Left forelimb (tissue), 1 donor: ENCODE measurements at places on chromosomes 6 and 20.

DNA sequence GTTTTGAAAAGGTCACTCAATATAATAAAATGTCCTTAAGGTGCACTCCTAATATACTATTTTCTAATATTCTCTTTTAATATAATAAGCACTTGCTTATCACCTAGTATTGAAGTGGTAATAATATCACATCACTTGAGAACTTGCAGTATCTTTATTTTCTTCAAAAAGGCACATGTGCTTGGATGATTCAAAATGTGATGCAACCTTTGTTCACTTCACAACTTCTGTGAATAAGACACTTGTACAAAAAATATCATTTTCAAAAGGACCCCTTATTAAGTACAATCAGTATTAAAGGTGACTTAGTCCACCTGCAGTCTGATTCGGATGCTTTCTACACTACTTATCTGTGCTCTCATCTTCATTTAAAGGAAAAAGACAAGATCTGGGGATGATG lies 3.4 kb downstream of the PRELID3B start:
- DNase-seq: no peak

- DNase-seq: no peak
Observed at GRCh38 chr6:148653138-148653776, 93.6 kb upstream of the UST start.

GRCh38 chr6:56761651-56762050 lies 119.0 kb upstream of the DST start:
- no peak for DNase-seq

DNA sequence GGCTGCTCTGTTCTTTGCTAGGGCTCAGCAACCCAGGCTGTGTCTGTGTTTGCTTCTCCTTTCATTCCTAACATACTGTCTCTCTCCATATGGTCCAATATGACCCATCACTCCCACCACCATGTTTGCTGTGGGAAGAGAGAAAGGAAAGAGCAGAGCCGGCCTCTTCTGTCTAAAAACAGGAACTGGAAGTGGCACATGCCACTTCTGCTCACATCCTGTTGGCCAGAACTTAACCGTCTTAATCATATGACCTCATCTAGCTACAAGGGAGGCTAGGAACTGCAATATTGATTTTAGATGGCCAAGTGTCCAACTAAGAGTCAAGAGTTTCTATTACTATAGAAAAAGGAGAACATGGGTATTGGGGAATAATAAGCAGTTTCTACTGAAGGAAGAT lies 212.5 kb upstream of the CHD6 start:
- no peak for DNase-seq

GRCh38 chr20:44714701-44715498 lies at the start of gene CCN5:
CCN5 (plus strand) TSS chr20:44715369; CDS start chr20:44715391, 22 bp downstream.
- DNase-seq: peak; percentile 86

- DNase-seq: no peak
Observed at GRCh38 chr20:58447511-58448391, 58.7 kb downstream of the VAPB start.

DNA sequence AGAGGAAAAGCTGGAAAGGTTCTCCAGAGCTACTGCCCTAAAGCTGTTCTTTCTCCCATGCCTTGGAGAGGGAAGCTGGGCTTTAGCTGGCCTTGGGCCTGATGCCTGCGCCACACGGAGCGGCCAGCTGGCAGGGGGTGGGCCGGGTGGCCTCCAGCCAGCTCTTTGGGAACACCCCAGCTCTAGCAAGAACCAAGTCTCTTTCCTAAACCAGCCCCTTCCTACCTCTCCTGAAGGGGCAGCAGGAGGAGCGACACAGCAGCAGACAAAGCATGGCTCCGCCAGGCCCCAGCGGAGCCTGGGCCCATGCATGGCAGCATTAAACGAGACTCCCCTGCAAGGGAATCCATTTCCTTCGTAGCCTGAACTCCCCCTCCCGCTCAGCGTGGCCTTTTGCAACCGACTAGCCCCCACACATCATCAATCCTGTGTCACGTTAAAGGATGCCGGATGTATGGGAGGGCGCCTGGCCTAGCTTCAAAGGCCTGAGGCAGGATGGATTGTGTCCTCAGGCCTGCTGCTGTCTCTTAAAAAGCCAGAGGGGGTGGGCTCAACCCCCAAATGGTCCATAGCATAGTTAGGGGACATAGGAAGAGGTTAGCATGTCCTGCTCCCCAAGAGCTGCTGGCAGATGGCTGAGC lies 14.0 kb downstream of the MRPS18A start:
- DNase-seq: no peak

DNA sequence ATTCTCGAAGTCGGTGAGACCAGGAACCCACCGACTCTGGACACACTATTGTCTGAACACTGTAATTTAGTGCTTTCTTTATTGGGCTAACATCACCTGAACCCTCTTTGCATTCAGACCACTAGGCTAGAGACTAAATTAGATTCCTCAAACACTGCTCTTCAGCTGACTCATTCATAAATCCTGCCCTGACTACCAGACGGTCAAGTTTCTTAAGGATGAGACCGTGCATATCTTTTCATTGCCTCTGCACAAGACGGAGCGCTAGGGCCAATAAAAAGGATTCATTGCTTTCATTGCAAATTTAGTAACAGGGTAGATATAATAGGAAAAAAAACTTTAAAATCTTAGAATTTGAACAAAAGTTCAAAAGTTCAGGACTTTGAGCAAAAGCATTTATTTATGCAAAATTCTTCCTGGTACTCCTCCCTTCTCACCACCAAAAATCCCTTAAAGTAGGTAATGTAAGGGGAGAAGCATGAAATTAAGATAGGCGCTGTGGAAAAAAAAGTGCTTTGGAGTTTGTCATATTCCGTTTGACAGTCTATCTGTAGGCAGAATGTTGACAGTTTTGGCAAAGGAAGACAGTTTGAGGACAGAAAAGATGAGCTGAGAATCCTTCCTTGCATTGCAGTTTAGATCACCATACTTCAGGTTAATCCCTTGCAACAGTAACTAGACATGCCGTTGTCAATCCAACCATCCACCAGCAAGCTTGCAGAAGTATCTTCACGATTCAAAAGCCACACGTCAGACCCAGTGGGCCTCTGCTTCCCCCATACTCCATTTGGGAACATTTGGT lies 328.6 kb upstream of the JARID2 start:
- no peak for DNase-seq

- no peak for DNase-seq
Observed at GRCh38 chr6:105780146-105780860, 305.8 kb upstream of the PRDM1 start.

- no peak for DNase-seq
Observed at GRCh38 chr6:28053584-28053983, 26.8 kb upstream of the ZNF165 start.

DNA sequence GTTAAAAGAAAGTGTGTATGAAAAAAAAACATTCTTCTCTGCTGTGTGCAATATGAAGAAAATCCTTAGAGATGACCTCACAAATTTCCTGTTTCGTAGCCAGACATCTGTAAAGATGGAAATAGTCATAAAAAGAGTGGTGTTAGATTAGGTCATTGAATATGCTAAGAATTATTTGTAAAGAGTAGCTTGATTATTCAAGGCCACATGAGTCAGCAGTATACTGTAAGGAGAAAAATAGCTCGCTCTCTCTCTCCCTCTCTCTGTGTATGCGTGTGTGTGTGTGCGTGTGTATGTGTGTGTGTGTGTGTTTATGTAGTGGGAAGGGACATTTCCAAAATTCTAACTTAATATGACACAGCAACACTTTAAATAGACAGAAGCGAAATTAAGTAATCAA lies 78.8 kb downstream of the PTCHD4 start:
- DNase-seq: no peak

GRCh38 chr6:105484238-105485161 lies 81.6 kb upstream of the PREP start:
- no peak for DNase-seq

- no peak for DNase-seq
Observed at GRCh38 chr20:59743767-59744485, 139.6 kb downstream of the PHACTR3 start.

- DNase-seq: no peak
Observed at GRCh38 chr6:162526960-162527359, 200.6 kb downstream of the PRKN start.

- DNase-seq: no peak
Observed at GRCh38 chr6:4937414-4937813, 66.4 kb downstream of the RPP40 start.

DNA sequence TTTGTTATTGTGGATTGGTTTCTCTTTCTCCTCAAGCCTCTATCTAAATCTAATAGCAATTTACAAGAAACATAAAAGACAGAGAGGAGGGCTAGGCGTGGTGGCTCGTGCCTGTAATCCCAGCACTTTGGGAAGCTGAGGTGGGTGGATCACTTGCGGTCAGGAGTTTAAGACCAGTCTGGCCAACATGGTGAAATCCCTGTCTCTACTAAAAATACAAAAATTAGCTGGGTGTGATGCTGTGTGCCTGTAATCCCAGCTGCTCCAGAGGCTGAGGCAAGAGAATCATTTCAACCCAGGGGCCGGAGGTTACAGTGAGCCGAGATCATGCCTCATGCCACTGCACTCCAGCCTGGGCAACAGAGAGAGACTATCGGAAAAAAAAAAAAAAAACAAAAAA lies 46.6 kb downstream of the SLC2A12 start:
- DNase-seq: no peak

DNA sequence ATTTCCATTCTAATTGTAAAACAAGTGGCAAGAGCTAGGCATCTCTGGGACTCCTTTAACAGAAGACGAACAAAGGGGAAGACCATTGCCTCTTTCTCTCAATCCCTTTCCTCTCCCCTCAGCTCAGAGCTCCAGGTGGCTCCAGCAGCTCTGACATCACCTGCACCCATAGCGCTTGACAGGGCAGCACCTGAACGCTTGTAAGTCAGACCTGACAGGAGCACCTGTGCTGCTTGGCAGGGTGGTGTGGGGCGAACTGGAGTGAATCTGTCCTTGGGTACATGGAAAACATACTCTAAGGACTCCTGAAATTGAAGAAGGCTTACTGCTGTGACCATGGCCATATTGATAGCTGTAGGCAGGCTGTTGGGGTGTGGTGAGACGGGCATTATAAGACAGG lies 409.5 kb upstream of the AGPAT4 start:
- DNase-seq: no peak

DNA sequence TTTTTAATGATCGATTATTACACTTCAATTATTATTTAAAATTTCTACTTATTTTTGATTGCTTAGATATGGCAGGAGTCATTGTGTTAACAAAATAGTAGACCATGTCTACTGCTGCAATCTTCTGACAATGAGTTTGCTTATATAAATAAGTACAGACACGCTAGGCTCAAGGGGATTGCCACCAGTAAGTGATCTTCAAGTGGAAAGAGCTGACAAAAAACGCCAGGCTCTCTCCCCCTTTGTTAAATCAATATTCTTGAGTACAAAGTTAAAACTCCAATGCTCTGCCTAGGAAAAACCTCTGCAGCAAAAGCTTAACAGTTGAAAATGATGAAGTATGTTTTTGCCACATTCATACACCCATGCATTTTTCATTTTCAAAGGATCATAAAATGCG lies 738.1 kb downstream of the HDGFL1 start:
- DNase-seq: no peak

DNA sequence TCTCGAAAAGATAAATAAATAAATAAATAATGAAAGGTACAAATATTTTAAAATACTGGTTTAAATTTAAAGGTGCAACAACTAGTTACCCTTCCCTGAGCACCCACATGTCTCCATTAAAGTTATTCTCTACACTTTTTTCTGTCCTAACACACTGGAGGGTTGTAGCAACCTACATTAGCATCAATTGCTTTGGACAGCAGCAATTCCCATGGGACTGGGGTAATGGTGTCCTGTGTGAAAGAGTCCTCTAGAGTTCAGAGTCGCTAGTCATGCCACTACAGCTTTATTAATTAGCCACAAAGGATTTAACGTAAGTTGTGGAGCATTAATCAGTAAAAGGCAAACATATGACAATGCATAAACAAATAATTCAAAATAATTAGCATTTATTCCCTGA lies 14.1 kb upstream of the CD24 start:
- DNase-seq: no peak

- DNase-seq: no peak
Observed at GRCh38 chr6:845101-845500, 152.2 kb upstream of the EXOC2 start.
